ENCODE measurements at places on chromosomes 1 and 21.

DNA sequence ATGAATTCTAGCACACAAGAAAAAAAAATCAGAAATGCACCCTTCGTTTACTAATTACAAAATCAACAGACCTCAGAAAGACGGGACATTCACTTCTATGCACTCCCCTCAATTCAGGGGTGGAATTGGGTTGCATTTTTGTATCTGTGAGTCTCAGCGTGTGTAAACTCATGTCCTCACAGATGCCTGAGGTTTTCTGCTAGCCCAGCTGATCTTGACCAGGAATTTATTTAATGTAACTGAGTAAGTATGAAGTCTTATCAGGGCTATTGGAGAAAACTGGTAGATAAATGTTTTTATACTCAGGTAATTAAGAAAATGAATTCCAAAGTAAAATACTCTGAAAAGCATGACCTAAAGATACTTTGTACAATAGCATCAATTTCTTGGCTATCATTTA lies 167.7 kb downstream of the RUNX1 start:
- no peak for DNase-seq

DNA sequence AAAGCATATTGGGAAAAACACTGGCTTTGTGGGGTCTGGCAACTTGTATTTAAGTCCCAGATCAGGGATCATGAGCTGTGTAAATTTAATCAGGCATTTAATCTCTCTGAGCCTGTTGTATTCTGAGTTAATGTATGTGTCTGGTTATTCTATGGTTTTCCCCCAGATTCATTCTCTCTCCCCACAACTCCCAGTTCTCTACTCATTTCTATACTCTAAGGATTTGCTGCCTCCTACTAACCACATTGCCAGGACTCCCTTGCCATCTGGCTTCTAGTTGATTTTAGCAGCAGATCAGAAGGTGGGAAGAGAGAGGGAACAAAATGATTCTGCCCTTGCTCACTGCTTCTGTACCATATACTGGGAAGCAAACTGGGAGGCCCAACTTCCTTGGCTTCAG lies 31.4 kb upstream of the S1PR1 start:
- no peak for DNase-seq

DNA sequence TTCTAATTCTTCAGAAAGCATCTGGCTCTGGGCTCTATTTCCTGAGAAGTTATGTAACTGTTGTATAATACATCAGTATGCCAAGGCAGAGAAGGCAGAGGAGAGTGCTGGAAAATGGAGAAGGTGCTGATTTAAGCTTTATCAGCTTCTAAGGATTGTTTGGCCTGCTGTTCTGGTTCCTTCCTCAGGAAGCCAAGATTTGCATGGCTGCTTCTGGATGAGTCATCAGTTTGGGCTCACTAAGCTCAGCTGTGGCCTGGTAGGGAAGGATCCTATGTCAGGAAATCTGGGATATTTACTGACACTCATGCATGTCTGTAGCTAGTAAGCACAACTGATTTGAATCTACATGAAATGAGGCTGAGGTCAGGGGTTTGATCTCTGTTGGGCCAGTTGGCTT lies 73.2 kb upstream of the ADGRL4 start:
- peak; percentile 23 for DNase-seq

GRCh38 chr1:200793677-200794076 lies 55.0 kb downstream of the CAMSAP2 start:
- DNase-seq, result no peak

- no peak for DNase-seq
Observed at GRCh38 chr1:61140778-61141177, 58.4 kb downstream of the NFIA start.

- DNase-seq, result no peak
Observed at GRCh38 chr1:206498685-206499084, 8.6 kb upstream of the RASSF5 start.

DNA sequence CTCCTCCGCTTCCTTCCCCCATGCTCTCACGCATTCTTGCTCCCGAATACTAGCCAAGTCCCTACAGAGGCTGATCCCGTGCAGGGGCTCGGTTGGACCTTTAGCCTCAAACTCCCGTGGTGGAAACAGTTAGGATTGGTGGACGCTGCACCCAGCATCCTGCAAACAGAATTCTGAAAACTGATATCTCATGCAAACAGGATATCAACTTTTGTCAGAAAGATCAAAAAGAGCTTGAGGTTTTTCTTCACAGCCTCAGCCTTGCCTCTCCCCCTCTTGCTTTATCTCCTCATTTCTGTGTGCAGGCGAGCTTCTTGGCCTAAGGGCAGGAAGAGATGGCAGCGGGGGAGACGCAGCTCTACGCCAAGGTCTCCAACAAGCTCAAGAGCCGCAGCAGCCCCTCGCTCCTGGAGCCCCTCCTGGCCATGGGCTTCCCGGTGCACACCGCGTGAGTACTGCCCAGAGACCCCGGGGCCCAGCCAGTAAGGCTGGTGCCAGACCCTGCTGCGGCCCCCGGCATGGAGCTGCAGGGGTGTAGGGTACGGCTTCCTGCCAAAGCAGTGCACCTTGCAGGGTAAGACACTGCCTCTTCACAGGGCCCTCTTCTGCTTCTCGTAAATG lies at the start of gene UBASH3A:
TSS of gene UBASH3A (plus strand) at position 292 of the 621 bp plus-strand sequence. CDS start at position 336, 44 bp downstream.
- DNase-seq, result no peak

DNA sequence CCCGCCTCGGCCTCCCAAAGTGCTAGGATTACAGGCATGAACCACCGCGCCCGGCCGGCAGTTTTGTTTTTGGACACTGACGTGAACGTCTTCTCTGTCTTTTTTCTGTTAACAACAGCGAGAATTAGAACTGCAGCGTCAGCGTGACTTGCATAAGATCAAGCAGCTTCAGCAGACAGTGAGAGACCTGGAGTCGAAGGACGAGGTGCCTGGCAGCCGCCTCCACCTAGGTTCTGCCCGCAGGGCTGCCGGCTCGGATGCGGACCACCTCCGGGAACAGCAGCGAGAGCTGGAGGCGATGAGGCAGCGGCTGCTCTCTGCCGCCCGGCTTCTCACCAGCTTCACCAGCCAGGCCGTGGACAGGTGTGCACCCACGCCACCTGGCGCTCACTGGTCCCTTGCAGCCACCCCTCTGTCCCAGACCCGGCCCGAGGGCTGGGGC lies 22.9 kb upstream of the DIP2A start:
- DNase-seq, result no peak

DNA sequence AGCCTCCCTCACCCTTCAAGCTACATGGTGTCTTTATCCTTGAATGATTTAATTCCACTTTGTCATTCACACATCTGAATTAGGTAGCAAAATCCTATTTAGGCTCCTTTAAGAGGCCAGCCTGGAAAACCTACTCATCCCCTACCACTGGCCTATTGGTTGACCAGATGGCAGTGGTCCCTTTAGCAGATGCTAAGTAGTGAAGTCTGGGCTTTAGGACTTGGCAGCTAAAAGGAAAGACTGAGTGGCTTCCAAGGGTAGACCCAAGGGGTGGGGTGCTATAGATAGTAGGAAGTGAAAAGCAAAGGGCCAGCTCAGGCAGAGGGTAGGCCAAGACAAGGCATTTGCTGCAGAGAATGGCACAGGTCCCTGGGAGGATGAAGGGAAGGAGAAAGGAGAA lies 46.6 kb downstream of the KCNJ6 start:
- DNase-seq, result no peak

- no peak for DNase-seq
Observed at GRCh38 chr1:2279817-2280216, 51.7 kb downstream of the SKI start.

GRCh38 chr1:216670118-216670883 lies 52.9 kb downstream of the ESRRG start:
- no peak for DNase-seq

GRCh38 chr1:29550119-29550841 lies 314.0 kb downstream of the PTPRU start:
- no peak for DNase-seq

DNA sequence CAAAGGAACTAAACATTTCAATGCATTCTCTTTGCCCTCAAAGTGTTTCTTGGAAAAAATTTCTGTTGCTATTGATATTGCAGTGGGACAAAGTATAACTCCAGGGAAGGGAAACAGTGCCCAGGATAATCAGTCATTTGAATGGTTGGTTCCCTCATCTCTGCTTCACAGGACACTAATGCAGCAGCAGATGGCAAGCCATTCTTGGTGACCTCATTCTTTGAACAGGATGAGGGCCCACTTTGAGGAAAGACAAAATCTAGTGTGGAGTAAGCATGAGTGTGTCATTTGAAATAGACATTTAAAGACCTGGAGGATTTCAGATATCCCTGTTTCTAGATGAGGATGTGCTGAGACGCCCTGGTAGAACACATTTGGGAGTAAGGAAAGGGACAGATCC lies 32.3 kb downstream of the CHRM3 start:
- DNase-seq, result no peak

DNA sequence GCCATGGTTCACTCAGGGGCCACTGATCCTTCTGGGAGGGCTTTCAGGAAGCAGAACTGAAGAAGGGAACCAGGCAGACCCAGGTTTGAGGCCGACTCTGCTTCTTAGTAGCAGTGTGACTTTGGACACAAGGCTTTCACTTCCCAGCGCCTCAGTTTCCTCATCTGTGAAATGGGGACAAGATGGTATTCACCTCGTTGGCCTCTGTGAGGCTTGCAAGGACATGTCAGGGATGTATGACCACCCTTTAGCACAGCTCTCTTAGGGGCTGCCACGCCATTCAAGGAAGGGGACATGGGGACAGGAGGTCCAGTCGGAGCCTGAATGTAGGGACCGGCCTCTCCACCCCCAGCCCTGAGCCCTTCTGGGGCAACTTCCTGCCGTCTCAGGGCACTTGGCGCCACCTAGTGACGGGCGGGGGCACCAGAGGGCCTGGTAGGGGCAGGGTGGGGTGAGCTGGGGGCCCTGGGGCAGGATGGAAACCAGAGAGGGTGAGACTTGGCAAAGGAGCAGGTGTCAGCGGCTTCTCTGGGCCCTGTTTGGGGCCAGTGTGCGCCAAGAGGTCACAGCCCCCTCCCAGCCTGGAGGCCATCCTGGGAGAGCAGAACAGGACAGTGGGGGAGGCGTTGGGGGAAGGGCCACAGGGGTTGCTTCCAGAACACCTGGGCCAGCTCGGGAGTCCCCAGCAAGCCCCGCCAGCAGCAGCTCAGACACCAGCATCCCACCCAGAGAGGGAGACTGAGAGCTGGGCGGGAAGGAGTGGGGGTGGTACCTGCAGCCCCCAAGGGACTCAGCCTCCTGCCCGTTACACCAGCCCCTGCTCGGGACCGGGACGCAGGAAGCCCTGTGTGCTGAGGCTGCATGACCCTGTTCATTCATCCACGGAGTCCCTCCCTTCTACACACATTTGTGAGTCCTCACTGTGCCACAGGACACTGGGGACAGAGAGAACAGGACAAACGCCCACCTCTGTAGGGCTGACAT lies 102.5 kb upstream of the TARDBP start:
- no peak for DNase-seq

DNA sequence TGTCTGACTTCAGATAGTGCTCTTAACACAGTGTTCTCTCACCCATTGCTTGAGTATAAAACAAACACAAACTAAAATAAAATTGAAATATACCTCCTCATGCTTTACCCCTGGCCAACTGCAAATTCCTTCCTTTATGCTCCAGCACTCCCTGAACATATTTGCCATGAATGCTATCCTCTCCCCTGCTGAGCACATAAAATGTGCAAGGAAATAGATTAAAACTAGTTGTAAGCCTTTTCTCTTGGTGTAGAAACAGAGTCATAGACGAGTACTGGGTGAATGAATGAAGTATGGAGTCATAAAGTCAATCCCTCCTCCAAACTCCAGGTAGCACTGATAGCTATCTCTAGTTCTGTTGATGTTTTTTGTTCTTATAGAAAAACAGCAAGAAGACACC lies 2.6 kb downstream of the GPR161 start:
- no peak for DNase-seq

GRCh38 chr1:6273380-6273891 lies 12.5 kb upstream of the GPR153 start:
- DNase-seq, result no peak

DNA sequence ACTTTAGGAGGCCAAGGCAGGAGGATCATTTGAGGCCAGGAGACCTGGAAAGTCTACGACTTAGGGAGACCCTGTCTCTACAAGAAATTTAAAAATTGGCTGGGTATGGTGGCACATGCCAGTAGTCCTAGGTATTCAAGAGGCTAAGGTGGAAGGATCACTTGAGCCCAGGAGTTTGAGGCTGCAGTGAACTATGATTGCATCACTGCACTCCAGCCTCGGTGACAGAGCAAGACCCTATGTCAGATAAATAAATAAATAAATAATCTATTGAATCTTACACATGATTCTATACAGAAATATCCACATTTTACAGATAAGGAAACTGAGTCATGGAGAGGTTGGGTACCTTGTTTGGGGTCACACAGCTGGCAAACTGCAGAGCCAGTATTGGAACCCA lies 89.1 kb downstream of the MAN1C1 start:
- DNase-seq, result no peak

- peak; percentile 24 for DNase-seq
Observed at GRCh38 chr21:36260030-36260787, 59.8 kb upstream of the MORC3 start.

- DNase-seq, result no peak
Observed at GRCh38 chr1:81069856-81070255, 730.9 kb upstream of the ADGRL2 start.

GRCh38 chr1:44646261-44647110 lies 27.8 kb downstream of the TMEM53 start:
- no peak for DNase-seq

- no peak for DNase-seq
Observed at GRCh38 chr1:157992833-157993146, 655 bp upstream of the KIRREL1 start.

DNA sequence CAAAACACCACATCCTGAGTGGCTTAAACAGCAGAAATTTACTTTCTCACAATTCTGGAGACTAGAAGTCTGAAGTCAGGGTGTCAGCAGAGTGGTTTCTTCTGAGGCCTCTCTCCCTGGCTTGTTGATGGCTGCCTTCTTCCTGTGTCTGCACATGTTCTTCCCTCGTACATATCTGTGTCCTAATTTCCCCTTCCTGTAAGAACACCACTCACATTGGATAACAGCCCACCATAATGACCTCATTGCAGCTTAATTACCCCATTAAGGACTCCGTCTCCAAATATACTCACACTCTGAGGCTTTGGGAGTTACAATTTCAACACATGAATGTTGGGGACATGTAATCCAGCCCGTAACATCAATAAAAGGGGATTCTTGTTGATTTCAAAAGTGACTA lies 23.4 kb downstream of the C8A start:
- no peak for DNase-seq

- no peak for DNase-seq
Observed at GRCh38 chr21:41926807-41927171, 27.0 kb downstream of the C2CD2 start.

DNA sequence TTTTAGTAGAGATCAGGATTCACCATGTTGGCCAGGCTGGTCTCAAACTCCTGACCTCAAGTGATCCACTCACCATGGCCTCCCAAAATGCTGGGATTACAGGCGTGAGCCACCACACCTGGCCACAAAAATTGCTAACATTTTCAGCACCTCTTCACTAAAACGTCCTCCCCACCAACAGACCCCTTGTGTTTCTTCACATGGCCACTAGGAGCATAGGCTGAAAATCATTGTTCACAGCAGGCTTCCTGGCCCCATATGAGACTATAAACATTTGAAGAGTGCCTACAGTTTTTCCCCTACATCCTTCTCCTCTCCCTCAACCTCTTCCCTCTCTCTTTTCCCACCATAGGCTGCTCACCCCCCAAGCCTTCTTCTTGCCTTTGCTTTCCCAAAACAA lies 28.0 kb upstream of the SFPQ start:
- DNase-seq, result peak; percentile 48

GRCh38 chr1:243438815-243439214 lies 183.0 kb downstream of the SDCCAG8 start:
- no peak for DNase-seq

- DNase-seq, result peak; percentile 22
Observed at GRCh38 chr1:236451796-236452373, 57.8 kb downstream of the EDARADD start.

GRCh38 chr1:77401384-77401783 lies 119.6 kb downstream of the AK5 start:
- DNase-seq, result no peak
